Foreskin fibroblast (primary cell): ENCODE measurements at places on chromosomes 4 and X.

DNA sequence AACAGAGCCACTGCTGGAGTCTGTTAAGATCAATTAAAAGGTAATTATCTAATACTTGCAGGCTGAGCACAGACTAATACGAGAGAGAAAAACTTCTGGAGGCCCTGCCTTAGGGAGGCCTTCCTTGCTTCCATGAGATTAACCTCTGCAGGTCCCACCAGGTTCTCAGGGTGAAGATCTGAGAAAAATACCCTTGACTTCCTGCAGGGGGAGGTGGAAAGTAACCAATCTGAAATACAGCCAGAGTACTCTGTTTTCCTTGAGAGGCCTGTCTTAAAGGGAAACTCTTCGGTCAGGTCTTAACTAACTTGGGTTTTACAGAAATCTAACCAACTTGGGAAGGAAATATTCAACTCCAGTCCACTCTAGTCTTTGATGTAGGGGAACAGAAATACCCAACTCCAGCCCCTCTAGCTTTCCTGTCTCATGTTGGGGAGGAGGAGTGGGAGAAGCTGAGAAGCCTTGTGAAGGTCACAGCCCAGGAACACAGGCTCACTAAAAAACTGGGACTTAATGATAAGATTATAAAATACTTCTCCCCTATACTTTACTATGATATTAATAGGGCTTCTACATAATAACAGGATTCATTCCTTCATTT, 77.1 kb downstream of the TBCK start:
- DNase-seq, result peak; percentile 50

- no peak for DNase-seq
These were observed 192.8 kb downstream of the PPARGC1A start for GRCh38 chr4:23697001-23697528.

GRCh38 chrX:1274786-1275185, 6.2 kb downstream of the CSF2RA start:
- DNase-seq, result no peak

DNA sequence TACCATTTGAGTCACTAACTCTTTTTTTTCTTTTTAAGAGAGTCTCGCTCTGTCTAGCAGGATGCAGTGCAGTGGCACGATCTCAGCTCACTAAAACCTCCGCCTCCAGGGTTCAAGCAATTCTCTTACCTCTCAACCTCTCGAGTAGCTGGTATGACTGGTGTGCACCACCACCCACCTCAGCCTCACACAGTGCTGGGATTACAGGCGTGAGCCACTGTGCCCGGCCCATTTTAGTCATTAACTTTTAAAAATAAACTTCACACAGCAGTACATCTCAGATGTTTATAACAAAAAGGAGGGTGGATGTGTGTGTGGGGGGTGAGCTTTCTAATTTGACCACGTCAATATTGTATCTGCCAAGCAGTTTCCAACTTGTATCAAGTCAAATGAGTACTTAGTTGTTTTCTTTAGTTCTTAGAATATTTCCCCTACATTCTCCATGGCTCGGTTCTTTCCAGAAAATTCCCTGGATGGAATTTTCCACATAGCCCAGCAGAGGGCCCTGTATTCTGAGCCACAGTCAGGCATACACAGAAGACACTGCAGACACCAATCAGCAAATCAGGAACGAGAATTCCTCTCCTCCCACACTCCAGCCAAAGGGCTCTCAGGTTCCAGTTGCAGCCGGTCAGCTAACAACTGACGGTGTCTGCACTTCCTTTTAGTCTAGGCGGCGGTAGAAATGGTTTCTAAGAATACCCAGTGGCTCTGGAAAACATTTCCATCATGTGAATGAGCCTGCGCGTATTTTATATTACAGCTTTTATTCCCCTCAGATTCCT, 20.1 kb upstream of the ARAF start:
- peak; percentile 84 for DNase-seq

GRCh38 chr4:121122661-121123060, 41.5 kb downstream of the TNIP3 start:
- no peak for DNase-seq

DNA sequence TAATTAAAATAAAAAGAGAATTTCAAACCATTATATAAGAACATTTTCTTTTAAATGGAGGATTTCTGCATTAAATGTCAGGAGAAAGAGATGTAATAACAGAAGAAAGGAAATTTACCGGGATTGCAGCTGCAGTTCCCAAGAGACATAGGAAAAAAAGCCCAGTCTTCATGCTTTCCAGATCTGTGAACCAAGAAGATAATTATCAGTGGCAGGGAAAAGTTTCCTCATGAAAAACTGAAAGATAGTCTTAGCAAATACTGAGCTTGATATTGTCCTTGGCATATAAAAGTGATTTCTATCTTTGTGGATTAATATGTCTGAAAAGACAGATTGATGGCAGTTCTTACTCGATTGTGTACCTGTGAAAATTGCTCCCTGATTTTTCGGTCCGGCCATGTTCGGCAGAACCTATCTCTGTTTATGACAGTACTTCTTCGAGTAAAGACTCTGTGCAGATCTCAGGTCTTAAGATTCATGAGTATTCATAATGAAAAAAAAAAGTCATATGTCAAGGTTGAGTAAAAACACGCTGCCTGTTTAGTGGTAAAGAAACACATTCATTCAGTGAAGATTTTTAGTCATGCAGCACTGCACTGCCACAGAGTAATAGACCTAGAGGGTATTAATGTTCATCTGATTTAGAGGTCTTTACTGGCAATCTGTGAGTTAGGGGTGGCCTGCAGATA, 29.6 kb downstream of the SPARCL1 start:
- no peak for DNase-seq

DNA sequence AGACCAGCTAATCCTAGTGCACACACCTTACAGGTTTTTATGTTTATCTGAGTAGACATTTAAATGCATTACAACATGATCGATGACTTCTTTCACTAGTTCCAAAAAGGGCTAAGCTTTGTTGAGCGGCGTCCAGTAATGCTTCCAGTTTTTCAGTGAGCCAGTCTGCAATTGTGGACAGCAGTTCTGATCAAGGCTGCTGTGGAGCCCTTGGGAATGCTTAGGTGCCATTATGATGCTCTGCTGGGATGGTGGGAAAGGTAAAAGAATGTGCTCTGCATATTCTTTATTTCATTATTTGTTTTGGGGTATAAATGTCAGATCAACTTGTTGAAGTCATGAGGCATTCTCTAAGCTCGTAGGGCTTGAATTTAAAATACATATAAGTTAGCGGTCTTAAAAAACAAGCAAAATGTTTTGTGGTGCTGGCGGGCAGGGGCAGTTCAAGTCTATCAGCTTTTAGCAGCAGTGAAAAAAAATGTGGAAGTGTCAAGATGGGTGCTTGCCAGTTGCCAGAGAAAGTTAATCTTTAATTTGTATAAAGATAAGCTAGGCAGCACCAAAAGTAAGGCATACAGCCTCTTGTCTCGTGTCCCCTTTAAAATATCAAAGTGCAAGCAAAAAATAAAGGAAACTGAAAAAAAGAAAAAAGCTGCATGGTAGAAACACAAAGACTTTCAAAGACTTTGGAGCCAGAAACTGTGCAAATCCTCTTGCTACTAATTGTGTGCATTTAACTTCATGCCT, 5.8 kb downstream of the MID1IP1 start:
- DNase-seq, result no peak

DNA sequence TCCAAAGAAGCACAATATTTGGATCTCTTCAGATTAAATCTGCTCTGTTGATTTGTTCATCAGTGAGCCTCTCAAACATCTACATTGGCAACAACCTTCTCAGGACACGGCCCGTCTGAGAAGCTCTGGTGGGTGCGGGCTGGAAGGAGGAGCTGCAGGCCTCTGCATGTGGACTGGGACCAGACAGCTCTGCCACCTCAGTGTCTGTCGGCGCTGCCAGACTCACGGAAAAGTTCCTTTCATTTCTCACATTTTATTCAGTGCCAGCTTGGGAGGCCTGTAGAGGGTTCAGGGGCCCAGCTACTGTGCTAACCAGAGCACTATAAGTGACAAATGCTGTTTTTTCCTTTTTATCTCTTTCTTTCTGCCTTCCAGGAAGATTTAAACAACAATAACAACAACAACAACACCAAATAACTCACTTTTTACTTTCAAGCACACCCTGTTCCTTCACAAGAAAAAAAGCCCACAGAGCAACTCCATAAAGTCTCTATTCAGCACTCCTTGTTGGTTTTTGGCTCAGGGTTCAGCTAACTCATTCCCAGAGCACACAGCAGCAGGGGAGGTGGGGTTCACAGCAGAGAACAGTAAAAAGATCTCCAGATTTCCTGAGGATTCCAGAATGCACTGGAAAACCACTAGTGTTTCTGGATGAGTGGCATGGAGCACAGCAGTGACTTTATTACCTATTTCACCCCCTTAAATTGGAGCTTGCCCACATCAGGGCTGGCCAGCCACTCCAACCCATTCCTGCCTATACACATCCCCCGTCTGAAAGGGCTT, 23.2 kb upstream of the HOPX start:
- no peak for DNase-seq

DNA sequence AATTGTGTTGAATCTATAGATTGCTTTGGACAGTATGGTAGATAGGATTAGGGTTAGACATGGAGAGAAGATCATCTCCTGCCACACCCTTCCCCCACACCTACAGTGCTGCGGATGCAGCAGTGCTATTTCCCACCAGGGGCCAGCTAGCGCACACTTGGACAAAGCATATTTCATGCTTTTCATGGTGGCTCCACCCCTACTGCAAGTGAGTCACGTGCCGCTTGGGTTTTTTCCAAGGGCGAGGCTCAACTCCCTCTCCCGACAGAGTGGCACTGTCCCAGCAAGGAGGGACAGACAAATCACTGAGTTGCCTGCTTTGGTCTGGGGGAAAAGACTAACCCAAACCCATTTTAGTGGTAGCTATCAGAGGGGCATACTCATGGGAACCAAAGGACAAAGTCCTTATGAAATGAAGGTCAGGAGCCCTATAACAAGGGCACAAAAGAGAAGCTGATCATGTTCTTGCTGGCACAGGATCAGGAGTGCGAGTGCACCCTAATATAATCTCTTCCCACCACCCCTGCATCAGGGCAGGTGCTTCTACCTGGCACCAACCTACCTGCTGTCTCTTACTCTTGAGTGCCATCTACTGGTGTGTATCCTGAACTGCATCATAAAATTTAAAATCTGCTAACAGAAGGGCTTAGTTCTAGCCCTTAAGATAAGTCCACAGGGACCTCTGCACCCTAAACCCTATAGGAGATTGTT, 55.1 kb upstream of the PGAM4 start:
- DNase-seq, result no peak

DNA sequence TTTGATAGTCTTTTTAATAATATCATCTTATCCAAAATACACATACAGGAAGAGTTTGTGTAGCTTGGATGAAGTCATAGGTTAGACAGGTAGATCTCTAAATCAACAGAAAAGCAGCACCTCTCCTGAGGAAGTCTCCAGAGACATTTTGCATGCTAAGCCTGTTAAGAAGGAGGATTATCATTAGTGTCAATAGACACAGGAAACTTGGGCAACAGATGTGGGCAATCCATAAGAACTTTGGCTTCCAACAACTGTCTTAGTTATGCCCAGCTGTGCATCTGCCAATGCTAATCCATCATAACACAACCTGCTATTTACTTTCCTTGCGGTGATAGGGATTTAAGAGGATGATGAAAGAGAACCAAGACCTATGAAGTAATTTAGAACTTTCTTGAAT, 1052.6 kb downstream of the RPA4 start:
- DNase-seq, result no peak

DNA sequence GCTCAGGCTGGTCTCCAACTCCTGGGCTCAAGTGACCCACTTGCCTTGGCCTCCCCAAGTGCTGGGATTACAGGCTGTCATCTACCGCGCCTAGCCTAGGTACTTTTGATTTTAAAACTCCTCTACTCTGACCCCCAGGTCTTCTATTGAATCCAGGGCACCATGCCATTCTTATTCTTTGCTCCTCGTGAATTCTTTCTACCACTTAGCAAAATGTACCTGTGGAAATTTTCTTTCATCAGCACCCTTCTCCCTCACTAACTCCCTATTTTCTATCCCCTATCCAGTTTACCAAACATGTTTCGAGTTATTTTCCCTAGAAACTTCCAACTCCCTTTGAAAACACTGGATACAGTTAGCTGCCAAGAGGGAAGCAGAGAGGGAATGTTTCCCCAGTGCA, 60.0 kb upstream of the RAPGEF2 start:
- no peak for DNase-seq

- DNase-seq, result peak; percentile 24
These were observed 85.1 kb upstream of the SHOX start for GRCh38 chrX:545452-545885.

DNA sequence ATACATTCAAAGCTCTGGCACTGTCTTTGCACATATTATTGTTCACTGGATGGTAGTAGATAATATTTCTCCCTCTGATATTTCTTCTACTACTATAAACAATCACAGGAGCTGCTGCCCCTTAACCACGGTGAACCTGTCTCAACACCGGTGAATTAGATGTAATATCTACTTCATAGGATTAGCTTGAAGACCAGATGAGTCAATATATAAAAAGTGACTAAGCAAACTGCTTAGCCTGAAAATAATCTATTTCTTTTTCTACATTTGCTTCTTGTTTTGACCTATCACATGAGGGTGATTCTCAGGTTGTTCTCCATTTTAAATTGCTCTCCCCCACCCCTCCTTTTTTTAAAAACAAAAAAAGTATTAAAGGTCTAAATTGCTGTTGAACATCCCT, 645.5 kb downstream of the ANKRD50 start:
- peak; percentile 14 for DNase-seq

GRCh38 chr4:72084587-72085011, 52.8 kb downstream of the NPFFR2 start:
- DNase-seq, result no peak

DNA sequence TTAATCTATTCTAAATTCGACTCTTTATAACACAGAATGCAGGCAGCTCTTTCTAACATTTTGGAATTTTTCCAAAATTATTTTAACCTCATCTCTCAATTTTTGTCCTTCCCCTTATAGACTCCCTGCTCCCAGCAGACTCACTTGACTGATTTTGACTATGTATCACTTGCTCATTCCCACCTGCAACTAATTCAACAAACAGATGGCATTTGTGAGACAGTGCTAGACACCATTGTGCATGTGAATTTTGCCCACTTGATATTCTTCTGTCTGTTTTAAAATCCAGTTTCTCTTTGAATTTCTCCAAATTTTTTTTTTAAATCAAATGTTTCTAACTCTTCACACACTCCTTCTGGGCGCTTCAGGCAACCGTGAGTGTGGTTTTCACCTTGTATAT, 1534.0 kb downstream of the PCDH7 start:
- no peak for DNase-seq

DNA sequence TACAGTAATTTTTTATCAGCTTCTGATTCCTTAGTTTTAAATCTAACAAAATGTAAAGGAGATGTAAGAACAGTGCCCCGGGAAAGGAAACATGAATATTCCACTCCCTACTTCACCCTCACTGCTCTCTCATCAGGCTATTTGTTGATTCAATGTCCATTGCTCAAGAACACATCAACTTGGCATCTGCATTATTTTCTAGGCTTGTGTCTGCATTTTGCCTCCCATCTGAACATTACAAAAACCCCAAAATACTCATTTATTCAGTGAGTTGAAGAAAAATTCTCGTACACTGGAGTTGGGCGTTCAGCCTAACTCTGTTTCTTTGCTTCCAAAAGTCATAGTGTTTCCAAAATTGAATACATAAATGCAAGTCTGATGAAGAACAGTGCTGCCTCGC, 25.6 kb downstream of the ARHGAP6 start:
- DNase-seq, result peak; percentile 29
